HCT116 (cell line): ENCODE measurements at places on chromosomes 5 and 9.

- H3K27ac ChIP-seq = no peak overlapping the region
- H3K4me3 ChIP-seq = no peak overlapping the region
- no peaks in the 10 kb centered on the region for H3K27me3 ChIP-seq
- no peak for DNase-seq
Observed at GRCh38 chr9:127051881-127052595, 70.4 kb downstream of the ANGPTL2 start.

DNA sequence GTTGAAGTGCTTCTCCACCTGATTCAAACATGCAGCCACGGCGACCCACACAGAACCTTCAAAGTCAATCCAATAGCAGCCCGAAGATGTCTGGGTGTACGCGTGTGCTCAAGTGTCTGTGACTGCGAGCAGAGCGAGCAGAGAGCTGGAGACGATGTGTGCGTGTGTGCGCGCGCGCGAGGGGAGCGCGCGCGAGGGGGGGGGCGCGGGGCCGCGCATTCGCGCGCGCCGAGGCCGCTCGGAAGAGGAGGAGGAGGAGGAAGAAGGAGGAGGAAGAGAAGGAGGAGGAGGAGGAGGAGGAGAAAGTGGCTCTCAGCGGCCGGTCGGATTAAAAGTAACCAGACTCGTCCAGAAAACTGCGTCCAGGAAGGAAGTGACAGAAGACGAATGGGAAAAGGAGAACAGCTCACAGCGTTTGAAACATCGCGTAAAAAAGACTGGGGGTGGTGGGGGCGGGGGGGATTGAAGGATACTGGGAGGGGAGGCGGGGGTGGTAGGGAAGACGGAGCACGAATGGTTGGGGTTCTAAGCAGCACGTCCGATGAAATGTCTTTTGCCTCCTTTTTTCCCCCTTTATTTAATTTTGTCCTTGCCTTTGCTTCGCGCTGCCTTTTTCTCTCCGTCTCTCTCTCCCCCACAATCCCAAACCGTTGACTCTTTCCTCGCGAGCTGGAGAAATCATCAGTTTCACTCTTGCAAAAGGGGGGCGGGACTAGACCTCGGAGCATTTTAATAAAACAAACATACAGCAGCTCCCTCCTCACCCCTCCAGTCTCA is at the start of gene MEF2C:
MEF2C (minus strand) TSS at position 126 of the 777 bp plus-strand sequence. CDS start 59,396 bp downstream, outside the sequence.
- H3K4me3 ChIP-seq = peak within 1 kb of the TSS; percentile 65
- no peaks in the 10 kb centered on the region for H3K27me3 ChIP-seq
- DNase-seq = peak; percentile 56

DNA sequence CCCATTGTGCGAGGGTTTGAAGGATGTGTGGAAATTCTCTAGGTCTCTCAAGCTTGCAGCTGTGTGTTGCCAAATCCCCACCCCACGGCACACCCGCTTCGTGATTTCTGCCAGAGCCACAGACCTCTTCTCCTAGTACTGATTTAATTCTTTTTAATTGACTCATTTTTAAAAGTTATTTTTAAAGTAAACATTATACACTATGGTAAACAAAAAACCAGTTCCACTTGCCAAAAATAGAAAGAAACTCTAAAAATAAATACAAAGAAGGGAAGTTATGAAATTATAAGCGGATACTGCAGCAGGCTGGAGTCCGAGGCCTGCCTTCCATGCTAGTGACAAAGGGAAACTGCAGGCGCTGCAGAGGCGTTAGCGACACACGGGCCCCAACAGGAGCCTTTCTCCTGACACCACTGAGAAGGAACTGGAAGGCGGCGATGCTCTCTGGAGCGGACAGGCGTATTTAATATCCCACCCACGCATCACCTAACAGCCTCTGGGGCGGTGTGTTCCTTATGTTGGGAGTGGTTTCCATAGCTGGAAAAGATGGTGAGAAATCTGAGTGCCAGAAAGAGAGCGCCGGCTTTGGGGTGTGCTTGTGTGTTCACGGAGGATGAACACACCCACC is 122.5 kb downstream of the COL23A1 start:
- no peak for DNase-seq
- no peaks in the 10 kb centered on the region for H3K36me3 ChIP-seq
- no peaks in the 10 kb centered on the region for H3K4me1 ChIP-seq
- H3K4me3 ChIP-seq = no peak overlapping the region
- no peaks in the 10 kb centered on the region for H3K27me3 ChIP-seq

DNA sequence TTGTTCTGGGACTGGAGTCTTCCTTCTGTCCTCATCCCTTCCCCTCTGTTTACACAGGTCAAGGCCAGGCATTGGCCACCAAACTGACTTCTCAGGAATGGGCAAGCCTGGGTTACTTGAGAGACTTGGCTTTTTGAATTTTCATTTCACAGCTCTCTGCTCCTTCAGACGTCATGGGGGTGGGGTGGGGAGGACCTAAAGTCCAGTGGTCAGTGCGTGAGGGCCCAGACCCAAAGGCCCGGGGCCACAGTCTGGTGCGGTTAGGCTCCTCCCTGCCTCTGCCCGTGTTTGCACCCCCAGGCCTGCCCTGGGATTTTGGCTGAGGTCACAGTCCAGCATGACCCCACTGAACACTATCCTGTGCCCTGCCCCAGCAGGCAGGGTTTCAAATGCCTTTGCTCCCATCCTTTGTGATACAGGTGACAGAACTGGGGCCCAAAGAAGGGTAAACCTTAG is 4.1 kb upstream of the CXXC5 start:
- no peaks in the 10 kb centered on the region for H3K36me3 ChIP-seq
- DNase-seq = no peak
- H3K4me3 ChIP-seq = no peak overlapping the region
- H3K4me1 ChIP-seq = peaks cover 67% of the 10 kb centered on the region
- no peak overlapping the region for H3K27ac ChIP-seq
- no peaks in the 10 kb centered on the region for H3K27me3 ChIP-seq

DNA sequence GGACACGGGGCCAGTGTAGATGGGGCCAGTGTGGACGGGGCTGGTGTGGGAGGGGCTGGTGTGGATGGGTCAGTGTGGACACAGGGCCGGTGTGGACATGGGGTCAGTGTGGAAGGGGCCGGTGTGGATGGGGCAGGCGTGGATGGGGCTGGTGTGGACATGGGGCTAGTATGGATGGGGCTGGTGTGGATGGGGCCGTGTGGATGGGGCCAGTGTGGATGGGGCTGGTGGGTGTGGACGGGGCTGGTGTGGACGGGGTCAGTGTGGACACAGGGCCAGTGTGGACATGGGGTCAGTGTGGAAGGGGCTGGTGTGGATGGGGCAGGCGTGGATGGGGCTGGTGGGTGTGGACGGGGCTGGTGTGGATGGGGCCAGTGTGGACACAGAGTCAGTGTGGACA is 23.8 kb downstream of the SLC9A3 start:
- H3K27me3 ChIP-seq = no peaks in the 10 kb centered on the region
- no peak overlapping the region for H3K27ac ChIP-seq
- H3K4me3 ChIP-seq = no peak overlapping the region
- no peaks in the 10 kb centered on the region for H3K36me3 ChIP-seq
- H3K4me1 ChIP-seq = no peaks in the 10 kb centered on the region

DNA sequence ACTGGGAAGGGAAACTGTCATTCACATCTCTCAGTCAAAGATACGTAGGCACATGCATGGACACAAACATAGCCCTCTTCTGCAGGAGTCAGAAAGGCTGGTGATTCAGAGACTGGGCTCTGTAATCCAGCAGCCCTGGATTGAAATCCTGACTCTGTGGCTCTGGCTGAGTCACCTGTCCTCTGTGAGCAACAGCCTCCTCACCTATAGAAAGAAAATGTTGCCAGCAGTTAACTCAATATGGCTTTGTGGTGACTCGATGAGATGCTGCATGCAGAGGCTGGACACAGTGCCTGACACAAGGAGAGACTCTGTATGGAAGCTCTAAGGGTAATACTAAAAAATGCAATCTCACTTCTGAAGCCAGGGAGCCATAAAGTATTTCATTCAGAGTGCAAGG is 23.9 kb upstream of the CDKN2AIPNL start:
- no peak overlapping the region for H3K27ac ChIP-seq
- DNase-seq = peak; percentile 45
- H3K4me3 ChIP-seq = no peak overlapping the region
- H3K36me3 ChIP-seq = no peaks in the 10 kb centered on the region
- peaks cover 5% of the 10 kb centered on the region; the same call in 1 of the 2 replicates for H3K4me1 ChIP-seq

GRCh38 chr9:107039542-107039941 is 176.6 kb downstream of the ZNF462 start:
- no peak overlapping the region for H3K4me3 ChIP-seq
- no peaks in the 10 kb centered on the region for H3K36me3 ChIP-seq
- no peaks in the 10 kb centered on the region for H3K4me1 ChIP-seq
- H3K27ac ChIP-seq = no peak overlapping the region
- no peak for DNase-seq
- peaks cover 12% of the 10 kb centered on the region for H3K27me3 ChIP-seq

DNA sequence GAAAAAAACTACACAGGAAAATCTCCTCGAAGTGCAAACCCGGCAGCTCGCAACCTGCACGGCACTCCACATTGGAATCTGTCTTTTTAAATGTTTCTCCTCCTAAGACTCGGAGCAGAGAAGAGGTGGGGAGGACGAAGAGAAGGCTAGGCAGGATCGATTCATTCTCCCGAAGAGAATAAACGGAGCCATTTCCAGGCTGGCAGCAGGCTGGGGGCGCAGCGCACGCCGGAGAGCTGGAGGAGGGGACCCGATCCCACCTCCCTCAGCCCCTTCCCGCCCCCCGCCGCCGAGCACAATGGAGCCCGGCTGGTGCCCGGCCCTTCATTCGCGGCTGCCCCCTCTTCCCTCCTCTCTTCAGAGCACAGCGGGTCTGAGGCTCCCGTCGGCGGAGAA is 628 bp downstream of the HOMER1 start:
- no peak for DNase-seq
- no peaks in the 10 kb centered on the region for H3K27me3 ChIP-seq
- peak overlapping the region; percentile 94 for H3K27ac ChIP-seq
- no peaks in the 10 kb centered on the region for H3K36me3 ChIP-seq
- H3K4me3 ChIP-seq = peak overlapping the region; percentile 69

- no peak overlapping the region for H3K4me3 ChIP-seq
- H3K27ac ChIP-seq = no peak overlapping the region
- H3K4me1 ChIP-seq = no peaks in the 10 kb centered on the region
- no peak for DNase-seq
Observed at GRCh38 chr5:87432460-87432859, 19.7 kb upstream of the CCNH start.

DNA sequence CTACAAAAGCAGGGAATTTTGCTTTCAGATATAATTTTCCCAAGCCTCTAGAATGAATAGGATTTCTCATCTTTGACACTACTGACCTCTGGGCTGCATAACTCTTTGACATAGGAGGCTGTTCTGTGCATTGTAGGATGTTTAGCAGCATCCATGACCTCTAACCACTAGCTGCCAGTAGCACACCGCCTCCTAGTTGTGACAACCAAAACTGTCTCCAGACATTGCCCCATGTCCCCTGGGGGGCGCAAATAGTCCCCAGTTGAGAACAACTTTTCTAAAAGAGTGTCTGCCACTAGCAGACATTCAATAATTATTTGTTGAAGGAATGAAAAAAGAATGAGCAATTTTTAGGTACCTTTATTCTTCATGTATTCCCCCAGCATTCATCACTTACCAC is 51.8 kb downstream of the POU4F3 start:
- no peak overlapping the region for H3K4me3 ChIP-seq
- peaks cover 18% of the 10 kb centered on the region for H3K27me3 ChIP-seq
- H3K27ac ChIP-seq = no peak overlapping the region
- H3K36me3 ChIP-seq = no peaks in the 10 kb centered on the region
- H3K4me1 ChIP-seq = no peaks in the 10 kb centered on the region; the same call in 1 of the 2 replicates
- DNase-seq = peak; percentile 6

- DNase-seq = no peak
- no peaks in the 10 kb centered on the region for H3K36me3 ChIP-seq
- H3K4me3 ChIP-seq = no peak overlapping the region
Observed at GRCh38 chr5:2519153-2519552, 232.3 kb downstream of the IRX2 start.
